ENCODE measurements at places on chromosomes 2 and 18.

GRCh38 chr2:10771786-10772185, 40.8 kb downstream of the PDIA6 start:
- DNase-seq: no peak

DNA sequence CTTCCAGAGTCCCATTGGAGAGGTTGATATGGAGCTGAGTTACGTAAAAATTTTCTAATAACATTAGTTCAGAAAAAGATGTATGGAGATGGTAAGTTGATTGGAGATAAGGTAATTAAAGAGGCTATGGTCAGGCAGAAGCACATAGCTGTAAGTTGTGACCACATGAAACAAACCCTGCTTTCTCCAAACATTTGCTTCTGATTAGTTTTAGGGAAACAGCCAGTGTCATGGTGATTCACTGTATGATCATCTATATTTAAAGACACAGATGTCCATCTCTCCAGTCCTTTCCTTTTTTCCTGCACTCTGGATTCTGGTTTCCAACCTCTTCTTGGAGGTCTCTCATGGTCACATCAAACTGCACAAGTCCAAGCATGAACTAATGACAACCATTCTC, 1550.8 kb upstream of the PIK3C3 start:
- DNase-seq: no peak

DNA sequence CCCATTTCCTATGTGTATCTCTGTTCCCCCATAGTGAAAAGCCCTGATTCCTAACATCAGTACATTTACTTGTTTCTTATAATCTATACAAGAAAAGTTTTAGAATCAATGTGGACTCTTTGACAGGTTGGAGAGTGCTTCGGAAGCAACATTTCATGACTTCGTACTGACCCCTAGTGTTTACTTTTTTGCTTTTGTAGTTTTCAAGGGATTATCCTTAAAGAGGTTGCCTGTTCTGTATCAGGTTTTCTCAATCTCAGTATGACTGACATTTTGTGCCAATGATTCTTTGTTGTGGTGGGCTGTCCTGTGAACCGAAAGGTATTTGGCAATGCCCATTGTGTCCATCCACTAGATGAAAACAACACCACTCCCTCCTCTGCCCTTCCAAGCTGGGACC, 43.3 kb upstream of the SERPINB2 start:
- peak; percentile 57 for DNase-seq

DNA sequence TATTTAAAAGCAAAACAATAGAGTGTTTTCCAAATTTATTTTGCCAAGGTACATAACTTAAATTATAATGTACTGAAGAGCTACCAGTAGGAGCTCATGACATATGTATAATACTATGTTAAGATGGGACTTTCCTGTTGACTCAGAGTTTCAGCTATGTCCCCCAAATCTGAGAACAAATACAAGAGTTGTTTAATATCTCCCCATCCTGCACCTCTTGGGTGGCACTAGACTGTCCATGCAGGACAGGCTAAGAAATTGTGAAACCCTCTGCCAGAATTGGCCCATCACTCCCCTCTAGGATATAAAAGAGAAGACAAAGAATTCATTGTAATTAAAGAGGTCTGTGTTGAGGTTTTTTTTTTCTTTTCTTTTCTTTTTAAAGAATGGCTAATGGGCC, 21.7 kb upstream of the CTAGE1 start:
- DNase-seq: no peak

- DNase-seq: no peak
Measured at GRCh38 chr2:106886916-106887758, 1.2 kb upstream of the ST6GAL2 start.

GRCh38 chr2:122019724-122020123, 264.3 kb downstream of the TSN start:
- DNase-seq: no peak

- DNase-seq: no peak
Measured at GRCh38 chr2:84029903-84030575, 429.0 kb downstream of the SUCLG1 start.

All from inflammatory macrophage treated with lipopolysaccharide for 4 hours (primary cell).